ENCODE measurements at places on chromosomes 6 and 20.

- DNase-seq, result no peak
These were observed 15.5 kb downstream of the SDCBP2 start for GRCh38 chr20:1313236-1313964.

DNA sequence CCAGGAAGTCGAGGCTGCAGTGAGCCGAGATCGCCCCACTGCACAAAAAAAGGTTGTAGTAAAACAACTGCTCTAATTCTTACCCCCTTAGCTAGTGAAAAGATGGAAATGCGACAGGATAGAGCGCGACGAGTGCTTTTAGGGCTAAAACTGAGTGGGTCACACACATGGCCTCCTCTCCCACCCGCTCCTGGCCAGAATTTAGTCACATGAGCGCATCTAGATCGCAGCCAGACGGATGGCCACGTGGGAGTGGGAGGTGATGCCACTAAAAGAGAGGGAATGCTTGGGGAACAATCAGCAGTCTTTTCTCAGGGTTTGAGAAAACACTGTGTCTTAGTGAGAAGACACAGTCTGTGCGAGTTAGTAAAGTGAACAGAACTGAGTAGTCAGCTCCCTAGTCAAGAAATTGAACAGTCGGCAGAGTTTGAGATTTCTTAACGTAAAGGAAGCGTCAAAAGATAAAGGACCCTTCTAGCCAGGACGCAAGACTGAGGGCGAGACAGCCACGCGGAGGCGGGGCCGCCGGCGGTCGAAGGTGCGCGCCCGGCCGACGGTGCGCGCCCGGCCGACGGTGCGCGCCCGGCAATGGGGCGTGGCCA is 664 bp upstream of the ACTR5 start:
- no peak for DNase-seq

GRCh38 chr6:32867022-32867477 is 13.1 kb downstream of the PSMB9 start:
- DNase-seq, result no peak

DNA sequence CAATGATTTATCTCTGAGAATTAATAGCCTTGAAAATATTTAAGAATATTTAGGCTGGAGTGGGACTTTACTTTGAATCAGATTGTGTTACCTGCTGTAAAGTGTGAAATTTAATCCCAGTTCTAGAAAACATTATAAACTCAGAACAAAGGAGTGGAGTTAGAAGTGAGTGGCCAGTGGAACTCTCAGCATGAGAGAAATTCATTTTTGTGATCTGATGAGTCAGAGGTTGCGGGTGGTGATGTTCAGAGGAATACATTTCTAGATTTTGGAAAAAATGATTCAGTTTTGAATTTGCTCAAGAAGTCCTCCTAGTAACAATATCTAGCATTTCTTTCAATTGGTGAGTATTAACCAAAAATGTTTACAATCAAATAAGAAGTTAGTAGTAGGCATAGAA is 167.5 kb downstream of the ZFAND3 start:
- DNase-seq, result no peak

DNA sequence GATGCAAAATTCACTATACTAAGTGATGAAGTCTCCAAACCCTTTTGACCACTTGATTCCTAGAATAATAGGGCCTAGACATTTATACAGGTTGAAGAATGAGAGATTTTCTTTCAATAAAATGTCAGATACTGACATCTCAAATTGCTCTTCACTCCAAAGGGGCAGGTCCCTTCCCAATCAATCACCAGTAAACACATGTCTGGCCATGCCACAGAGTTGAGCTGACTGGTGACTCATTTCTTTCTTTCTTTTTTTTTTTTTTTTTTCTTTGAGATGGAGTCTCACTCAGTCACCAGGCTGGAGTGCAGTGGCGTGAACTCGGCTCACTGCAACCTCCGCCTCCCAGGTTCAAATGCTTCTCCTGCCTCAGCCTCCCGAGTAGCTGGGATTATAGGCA is 388.6 kb upstream of the BTBD3 start:
- DNase-seq, result no peak

GRCh38 chr20:50277064-50277415 is 86.4 kb downstream of the CEBPB start:
- DNase-seq, result no peak

GRCh38 chr20:24673678-24674570 is 204.5 kb downstream of the SYNDIG1 start:
- DNase-seq, result no peak

DNA sequence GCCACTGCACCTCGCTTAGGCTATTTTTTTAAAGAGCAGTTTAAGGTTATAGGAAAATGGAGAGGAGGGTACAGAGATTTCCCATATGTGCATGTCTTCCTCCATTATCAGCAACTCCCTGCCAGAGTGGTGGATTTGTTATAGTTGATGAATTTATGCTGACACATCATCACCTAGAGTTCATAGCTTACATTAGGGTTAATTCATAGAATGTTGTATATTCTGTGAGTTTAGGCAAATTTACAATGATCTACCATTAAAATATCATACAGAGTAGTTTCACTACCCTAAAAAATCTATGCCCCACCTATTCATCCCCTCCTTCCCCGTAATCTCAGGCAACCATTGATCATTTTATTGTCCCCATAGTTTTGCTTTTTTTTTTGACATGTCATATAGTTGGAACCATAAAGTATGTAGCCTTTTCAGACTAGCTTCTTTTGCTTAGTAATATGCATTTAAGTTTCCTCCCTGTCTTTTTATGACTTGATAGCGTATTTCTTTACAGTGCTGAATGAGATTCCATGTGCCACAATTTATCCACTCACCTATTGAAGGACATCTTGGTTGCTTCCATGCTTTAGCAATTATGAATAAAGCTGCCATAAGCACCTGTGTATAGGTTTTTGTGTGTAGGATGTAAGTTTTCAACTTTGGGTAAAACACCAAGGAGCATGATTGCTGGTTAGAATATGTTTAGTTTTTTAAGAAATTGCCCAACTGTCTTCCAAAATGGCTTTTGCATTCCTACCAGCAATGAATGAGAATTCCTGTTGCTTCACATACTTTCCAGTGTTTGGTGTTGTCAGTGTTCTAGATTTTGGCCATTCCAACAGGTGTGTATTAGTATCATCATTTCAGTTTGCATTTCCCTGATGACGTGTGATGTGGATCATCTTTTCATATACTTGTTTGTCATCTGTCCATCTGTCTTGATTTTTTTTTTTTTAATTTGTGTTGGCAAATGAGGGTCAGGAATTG is 60.2 kb downstream of the NCOA3 start:
- DNase-seq, result no peak

DNA sequence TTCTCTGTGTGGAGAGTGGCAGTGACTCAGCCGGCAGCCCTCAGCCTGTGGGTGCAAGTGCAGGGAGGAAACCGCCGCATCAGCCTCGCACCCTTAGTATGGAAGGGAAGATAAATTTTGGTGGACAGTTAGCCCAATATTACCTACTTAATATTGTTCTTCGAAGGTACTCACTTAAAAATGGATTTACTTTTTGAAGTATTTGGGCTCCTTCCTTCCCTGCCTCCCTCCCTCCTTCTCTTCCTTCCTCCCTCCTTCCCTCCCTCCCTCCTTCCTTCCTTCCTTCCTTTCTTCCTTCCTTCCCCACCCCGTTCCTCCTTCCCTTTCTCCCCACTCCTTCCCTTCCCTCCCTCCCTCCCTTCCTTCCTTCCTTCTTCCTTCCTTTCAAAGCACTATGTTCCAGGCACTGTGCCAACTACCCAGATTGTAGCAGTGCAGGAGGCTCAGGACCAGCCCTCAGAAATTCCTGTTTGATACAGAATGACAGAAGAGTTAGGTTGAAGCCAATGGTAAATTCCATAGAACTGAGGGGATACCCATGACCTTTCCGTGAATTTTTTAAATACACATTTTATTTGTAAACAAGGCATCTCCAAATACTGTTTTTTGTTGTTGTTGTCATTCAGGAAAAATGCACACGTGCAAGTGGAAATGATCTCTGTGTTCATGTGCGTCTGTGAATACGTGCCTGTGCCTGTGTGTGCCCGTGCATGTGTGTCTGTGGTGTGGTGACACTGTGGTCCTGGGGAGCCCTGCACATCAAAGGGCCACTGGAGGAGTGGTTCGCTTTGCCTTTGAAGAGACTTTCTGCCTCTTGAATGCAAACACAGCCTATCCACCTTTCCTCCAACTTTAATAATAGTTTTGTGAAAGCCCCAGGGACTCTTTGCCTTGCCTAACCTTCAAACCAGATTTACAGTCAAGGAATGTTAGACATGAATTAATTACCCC is 141.7 kb downstream of the EDN3 start:
- DNase-seq, result no peak

GRCh38 chr6:56902641-56903464 is 52.1 kb upstream of the BEND6 start:
- no peak for DNase-seq

DNA sequence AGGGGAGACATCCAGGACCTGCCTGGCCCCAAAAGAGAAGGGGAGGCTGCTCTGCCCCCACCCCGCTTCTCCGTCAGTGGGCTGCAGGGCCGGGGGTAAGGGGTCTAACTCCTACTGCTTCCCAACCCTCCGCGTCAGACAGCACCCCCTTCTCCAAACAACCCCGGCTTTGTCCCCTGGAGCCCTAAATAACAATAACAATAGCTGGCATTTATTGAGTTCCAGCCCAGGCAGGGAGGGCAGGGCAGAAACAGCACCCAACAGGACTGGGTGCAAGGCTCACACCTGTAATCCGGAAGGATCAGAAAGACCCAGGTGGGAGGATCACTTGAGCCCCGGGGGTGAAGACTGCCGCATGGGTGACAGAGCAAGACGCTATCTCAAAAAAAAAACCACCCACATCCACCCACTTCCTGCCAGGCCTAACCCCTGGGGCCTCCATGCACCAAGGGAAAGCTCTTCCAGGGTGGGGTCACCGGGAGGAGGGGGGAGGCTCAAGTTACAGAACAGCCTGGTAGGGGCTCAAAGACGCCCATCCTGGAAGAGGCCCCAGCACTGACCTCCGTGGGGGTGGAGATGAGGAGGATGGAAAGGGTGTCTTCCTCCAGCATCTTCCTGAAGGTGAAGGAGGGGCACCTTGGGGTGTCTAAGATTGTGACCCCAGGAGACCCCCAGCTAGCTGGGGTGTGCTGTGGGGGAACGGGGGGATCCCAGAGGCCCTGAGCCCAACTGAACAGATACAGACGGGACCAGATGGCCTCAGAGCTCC is 1.3 kb upstream of the FNDC11 start:
- DNase-seq, result no peak

GRCh38 chr6:116417661-116418060 is 43.5 kb upstream of the CALHM6 start:
- no peak for DNase-seq

- DNase-seq, result no peak
These were observed 3.0 kb upstream of the TGM2 start for GRCh38 chr20:38167851-38168760.

- DNase-seq, result no peak
These were observed 94.7 kb downstream of the RPP40 start for GRCh38 chr6:4909063-4909706.

- DNase-seq, result no peak
These were observed 11.0 kb upstream of the ARMC12 start for GRCh38 chr6:35725721-35726438.

- no peak for DNase-seq
These were observed 59.9 kb downstream of the MAN1A1 start for GRCh38 chr6:119289651-119290050.

GRCh38 chr6:162773996-162774395 is 46.2 kb downstream of the PACRG start:
- DNase-seq, result no peak

GRCh38 chr6:73388433-73388799 is 6.2 kb upstream of the DDX43 start:
- no peak for DNase-seq

GRCh38 chr20:834151-834746 is 734 bp downstream of the FAM110A start:
- DNase-seq, result no peak

DNA sequence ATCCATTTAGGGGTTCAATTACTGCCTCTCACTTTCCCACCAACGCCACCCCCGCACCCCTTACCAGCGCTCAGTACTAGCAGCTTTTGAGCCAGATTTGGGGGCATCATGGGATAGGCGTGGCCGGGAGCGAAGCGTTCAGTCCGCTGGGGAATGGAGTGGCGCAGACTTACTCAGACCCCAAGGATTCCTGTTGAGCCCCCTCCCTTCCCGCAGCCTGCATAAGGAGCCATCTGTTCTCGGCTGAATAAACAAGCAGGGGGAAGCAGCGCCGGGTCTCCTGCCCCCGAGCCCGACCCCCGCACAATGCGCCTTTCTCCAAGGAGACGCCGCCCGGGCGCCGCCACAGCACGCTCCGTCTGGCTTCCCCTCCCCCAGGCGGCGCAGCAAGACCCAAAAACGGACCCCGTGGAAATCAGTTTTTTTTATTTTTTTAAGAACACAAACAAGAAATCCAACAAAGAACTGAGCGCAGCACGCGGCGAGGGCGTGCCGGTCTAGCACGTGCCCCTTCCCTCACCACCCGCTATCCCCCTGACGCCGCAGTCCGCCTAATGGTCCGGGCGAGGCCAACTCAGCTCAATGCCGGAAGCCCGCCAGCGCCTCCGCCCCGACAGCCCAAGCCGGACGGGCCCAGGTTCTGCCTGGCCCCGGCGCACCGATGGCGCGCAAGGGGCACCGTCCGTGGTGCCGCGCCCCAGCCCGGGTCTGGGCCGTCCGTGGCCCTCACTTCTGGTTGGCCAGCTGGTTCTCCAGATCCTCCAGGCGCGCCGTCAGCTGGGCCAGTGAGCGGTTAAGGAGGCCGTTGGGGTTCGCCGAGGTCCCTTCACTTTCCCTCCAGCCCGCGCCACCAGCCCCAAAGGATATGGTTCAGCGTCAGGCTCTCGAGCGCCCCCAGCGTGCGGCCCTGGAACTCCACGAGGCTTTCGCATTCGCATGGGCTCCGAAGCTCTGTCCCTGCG is 13.3 kb upstream of the RBPJL start:
- DNase-seq, result peak; percentile 71

- peak; percentile 33 for DNase-seq
These were observed 1.8 kb upstream of the SAMD5 start for GRCh38 chr6:147506704-147507114.

DNA sequence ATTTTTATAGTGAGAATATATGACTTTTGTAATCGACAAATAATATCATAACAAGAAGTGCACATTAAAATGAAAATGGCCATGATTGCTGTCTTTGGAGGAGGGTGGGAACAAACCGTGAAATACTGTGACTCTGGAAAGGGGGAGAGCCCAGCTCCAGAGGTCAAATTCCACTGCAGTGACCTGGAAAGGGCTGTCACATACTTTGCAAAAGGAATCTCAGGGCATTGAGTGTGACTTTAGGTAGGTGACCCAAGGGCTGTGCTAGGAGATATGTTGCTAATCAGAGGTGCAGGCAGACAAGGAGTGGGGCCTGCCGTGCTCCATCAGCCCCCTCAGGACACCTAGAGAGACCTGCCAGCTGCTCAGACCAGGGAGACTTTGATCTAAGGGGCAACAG is 28.1 kb upstream of the BMP7 start:
- no peak for DNase-seq
